ENCODE measurements at places on chromosomes 13 and 19. TPM values are rescaled to one million over a fixed set of nuclear protein-coding genes. Genes with fewer than 3 reads are reported as not detected.

The MYO1F gene
- 359 TPM for total RNA-seq

The CPB2 gene
- not detected for total RNA-seq

The ADM5 gene
- total RNA-seq, result 3.7 TPM

The TNFSF9 gene
- 1.5 TPM for total RNA-seq

The KLK6 gene
- total RNA-seq, result not detected

The GRIN3B gene
- total RNA-seq, result not detected

The KCNC3 gene
- total RNA-seq, result 3.4 TPM

The ZNF575 gene
- 6.2 TPM for total RNA-seq

The KIRREL2 gene
- total RNA-seq, result 0.19 TPM

The F10 gene
- not detected for total RNA-seq

The PSG7 gene
- not detected for total RNA-seq

The C5AR1 gene
- total RNA-seq, result 1.0 TPM

The CKM gene
- not detected for total RNA-seq

The TMEM59L gene
- total RNA-seq, result 0.12 TPM

The CAMSAP3 gene
- total RNA-seq, result 0.57 TPM

The METTL21C gene
- not detected for total RNA-seq

The MATK gene
- 14.8 TPM for total RNA-seq

The TRAPPC6A gene
- 55.1 TPM for total RNA-seq

The PRRG2 gene
- 1.1 TPM for total RNA-seq

The CCDC8 gene
- not detected for total RNA-seq

The RXFP2 gene
- not detected for total RNA-seq

The PTGIR gene
- 14.7 TPM for total RNA-seq

The ENOX1 gene
- total RNA-seq, result 0.19 TPM

The ABCA7 gene
- 87.5 TPM for total RNA-seq

The LGALS7B gene
- total RNA-seq, result not detected

The FAM216B gene
- not detected for total RNA-seq

The SMIM17 gene
- total RNA-seq, result 0.20 TPM

The CEP89 gene
- total RNA-seq, result 25.9 TPM

The CBLC gene
- not detected for total RNA-seq

The PIK3R2 gene
- total RNA-seq, result 12.6 TPM

The ZNF816 gene
- 14.0 TPM for total RNA-seq

The ADAT3 gene
- total RNA-seq, result 10.6 TPM

The KASH5 gene
- total RNA-seq, result 0.85 TPM

The R3HDM4 gene
- 121 TPM for total RNA-seq

The VSTM2B gene
- total RNA-seq, result not detected

The DPY19L3 gene
- total RNA-seq, result 13.1 TPM

The FFAR1 gene
- total RNA-seq, result not detected
